ENCODE measurements at places on chromosomes 5 and 9. TPM values are rescaled to one million over a fixed set of nuclear protein-coding genes. Genes with fewer than 3 reads are reported as not detected.

Gene SHC3
- 0.08 TPM for total RNA-seq

DNA sequence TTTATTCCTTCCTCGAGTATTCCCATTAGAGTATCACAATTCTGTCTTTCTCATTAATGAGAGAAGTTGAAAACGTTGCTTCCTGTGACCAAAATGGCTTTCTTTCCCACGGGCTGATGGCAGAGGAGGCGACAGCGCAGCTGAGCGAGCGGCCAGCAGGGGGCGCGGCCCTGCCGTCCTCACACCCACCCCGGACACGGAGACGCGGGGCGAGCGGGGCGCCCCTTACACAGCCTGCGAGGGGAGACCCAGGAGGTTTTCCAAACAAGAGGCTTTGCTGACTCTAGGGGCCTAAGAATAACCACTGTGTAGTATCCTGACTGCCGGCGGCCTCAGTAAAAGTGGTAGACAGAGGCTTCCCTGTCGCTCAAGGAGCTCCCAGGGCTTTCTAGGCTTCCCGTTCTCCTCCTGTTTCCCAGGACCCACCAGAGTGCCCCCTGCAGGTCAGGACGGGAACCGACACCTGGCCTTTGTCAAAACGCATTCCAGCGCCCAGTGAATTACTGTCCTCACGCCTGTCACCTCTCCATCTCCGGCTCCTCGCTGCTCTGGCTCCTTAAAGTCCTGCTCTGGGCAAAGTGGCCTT lies 27.3 kb upstream of the FGF1 start:
- DNase-seq: peak; percentile 79

Gene ROPN1L
- 0.17 TPM for total RNA-seq

- peak; percentile 71 for DNase-seq
These were observed 4.7 kb upstream of the C9orf57 start for GRCh38 chr9:72065076-72065475.

DNA sequence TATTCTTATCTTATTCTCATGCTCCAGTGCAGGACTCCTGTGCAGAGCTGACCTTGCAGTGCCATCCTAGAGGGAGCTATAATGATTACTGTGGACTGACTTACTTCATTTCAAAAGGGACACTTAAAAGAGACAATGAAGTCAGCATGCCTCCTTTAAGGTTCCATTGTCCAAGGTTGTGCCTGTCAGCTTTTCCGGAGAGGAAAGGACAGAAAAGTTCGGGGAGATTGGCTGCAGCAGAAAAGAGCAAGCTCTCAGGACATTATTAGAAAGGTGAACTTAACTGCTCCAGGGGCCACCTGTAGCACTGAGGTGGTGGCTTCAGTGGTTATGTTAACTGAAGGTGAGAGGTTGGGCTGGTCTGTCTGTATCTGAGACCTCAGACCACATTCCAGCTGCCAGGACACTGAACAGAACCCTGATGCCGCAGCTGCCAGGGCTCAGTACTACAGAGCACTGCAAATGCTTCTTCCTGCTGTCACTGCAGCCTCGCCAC lies 112.9 kb downstream of the ST8SIA4 start:
- no peak for DNase-seq

DNA sequence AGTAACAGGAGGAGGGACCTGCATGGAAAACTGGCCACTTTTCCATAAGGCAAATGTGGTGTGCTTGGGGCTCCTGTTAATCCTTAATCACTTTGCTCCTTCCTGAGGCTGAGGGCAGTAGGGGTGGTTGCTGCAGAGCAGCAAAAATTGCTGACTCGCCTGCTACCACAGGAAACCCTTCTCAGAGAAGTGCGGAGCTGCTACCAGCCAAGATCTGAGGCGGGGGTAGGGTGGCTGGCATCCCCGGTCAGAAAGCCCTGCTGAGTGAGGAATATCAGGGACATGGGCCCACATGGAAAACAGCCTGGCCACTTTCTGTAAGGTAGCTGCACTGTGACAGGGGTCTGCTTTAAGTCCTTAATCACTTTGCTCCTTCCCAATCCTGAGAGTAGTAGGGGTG lies 192.4 kb upstream of the GHR start:
- DNase-seq: no peak

Gene FGD3
- 0.59 TPM for total RNA-seq

DNA sequence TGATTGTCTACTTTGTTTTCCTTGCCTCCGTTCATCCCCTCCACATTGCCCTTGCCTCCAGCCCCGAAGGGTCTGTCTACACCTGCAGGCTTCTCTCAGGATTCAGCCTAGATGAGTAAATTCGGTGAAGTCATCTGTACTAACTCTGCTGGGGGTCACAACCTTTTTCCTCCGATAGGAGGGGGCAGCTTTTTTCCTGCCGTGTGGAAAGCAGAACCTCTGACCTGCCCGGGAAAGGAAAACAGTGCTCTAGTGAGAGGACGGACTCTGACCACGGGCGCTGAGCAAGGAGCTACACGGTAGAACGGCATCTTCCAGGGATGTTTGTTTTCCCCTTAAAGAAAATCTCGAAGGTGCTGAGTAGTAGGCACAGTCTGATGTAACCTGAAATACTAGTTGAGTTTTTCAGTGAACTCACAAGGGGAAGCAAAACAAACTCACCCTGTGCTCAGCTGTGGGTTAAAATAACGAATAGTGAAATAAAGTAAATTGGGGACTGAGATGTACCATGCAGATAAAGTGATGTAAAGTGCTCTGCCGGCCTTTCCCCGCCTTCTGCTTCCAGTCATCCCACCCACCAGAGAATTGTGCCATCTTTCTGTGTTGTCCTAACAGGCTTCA lies 281.8 kb downstream of the AOPEP start:
- peak; percentile 53 for DNase-seq

GRCh38 chr9:34512131-34513078 lies 10.4 kb downstream of the ENHO start:
- DNase-seq: no peak

GRCh38 chr9:86918556-86918955 lies 28.8 kb downstream of the GAS1 start:
- DNase-seq: peak; percentile 78

DNA sequence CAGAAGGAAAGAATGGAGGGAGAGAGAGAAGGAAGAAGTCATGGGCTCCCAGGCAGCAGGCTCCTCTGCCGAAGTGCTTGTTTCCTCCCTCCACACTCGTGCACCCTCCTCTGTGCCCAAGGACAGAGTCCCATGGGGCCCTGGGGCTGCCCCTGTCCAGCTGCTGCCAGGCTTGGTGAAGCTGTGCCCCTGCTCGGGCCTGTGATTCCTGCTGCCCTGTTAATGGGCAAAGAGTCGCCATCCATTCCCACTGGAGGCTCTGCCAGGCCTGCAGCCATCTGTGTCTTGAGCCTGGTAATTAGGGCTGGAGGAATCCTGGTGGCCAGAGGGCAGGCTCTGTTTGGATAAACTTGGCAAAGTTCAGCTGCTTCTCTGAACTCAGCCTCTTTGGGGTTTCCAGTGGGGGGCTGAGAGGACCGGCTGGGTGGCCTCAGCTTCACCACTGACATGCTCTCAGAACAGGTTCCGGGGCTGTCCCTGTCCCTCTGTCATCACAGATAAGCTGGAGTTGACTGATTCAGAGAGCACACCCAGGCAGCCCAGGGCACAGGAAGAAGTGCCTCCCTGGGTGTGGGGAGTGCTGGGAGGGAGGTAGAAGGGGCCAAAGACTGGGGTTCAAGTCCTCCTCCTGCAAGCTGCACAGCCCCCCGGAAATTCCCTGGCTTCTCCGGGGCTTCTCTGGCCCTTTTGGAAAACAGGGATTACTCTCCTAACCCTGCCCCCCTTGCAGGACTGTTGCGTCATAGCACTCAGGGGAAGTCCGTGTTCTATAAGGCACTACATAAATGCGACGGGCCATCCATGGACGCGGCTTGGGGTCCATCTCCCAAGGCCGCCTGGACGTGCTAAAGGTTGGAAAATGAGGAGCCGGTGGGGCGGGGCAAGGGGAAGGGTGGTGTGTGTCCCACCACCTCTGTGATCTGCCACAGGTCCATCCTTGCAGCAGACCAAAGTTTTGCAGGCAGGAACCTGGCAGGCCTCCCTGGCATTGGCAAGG lies 154.8 kb downstream of the PAX5 start:
- DNase-seq: no peak

DNA sequence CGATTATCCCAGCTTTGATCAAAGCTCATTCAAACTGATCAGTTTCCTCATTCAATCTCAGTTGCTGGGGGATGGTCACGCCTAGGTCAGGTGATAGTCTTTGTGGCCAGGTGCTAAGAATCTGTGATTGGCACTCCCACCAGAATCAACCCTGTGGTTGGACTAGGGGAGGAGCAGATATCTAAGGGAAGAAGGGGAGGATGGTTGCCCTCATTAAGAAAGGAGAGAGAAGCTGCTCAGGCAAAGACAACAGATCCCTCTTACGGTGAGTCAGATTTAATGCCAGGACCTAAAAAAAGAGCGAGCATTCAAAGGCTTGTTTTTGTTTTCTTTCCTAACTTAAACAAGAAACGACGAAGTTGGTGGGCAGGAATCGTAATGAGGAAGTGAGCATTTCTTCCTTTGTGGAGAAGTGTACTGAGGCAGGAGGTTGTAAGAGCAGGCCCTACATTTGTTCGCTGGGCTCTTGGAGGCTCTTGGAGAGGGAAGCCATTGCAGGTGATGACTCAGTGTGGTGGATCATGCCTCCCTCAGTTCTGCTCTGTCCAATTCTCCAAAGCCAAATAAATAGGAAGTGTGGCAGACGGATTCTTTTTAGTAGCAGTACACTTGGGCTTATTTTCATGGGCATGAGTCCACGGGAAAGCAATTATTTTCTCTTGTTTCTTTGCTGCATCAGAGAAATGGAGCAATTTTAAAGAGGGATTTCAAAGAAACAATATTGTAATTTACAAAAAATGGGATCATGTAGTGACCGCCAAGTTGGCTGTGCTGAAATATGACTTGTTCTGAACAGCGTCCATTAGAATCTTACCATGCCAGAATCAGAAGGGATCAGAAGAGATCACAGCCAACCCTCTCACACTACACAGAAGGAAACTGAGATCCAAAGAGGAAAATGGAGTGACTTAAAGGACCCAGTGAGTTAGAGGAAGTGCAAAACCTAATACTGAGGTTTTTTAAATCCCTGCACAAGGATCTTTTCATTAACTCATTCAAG lies 18.7 kb upstream of the TGFBR1 start:
- no peak for DNase-seq

DNA sequence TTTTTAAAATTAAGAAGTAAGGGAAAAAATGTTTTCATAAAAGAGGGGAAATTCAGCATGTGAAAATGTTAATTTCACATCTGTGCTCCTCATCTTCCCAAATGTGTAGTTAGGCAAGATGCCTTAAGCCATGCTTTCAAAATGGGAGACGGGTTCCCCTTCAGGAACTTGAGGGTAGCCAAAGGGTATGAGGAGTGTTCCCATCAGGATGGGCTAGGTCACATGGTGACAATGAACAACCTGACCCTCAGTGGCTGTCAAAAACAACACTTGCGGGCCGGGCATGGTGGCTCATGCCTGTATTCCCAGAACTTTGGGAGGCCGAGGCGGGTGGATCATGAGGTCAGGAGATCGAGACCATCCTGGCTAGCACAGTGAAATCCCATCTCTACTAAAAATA lies 178.0 kb downstream of the ACTL7B start:
- no peak for DNase-seq

Gene TRPM3
- total RNA-seq: 0.17 TPM

GRCh38 chr5:59790776-59791475 lies 102.6 kb downstream of the PDE4D start:
- no peak for DNase-seq

DNA sequence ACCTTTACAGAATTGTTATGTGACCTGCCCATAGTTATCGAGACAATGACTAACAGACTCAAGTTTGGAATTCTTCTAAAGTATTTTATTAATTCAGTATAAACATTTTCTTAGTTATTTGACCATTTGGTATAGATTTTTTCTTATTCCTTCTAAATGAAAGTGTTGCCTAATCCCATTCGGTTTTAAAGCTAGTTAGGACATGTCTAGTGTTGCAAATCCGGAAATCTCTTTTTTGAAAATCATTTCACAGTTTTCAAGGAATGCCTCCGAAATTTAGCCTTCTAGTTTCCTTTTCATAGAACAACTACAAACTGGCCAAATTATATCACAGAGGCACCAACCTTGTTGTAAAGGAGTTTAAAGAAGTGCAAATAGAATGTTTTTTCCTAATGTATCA lies 171.8 kb downstream of the XRCC4 start:
- DNase-seq: peak; percentile 50

All from mammary epithelial cell (primary cell).